ENCODE measurements at places on chromosomes 1 and 21.

- DNase-seq: no peak
These were observed 224.5 kb upstream of the NFIA start for GRCh38 chr1:60857851-60858250.

DNA sequence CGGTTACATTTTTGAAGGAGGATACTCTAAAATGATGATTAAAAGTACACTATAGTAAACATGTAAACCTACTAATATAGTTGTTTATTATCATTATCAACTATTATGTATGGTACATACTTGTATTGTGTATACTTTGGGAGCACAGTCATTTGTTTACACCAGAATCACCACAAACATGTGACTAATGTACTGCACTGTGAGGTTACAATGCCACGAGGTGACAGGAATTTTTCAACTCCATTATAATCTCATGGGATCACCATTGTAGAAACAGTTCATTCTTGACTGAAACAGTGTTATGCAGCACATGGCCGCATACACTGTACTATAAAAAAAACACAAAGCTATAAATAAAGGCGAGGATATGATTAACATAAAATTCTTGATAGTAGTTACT, 44.3 kb downstream of the GPATCH2 start:
- DNase-seq: no peak

GRCh38 chr1:205576011-205576410, 55.8 kb downstream of the ELK4 start:
- no peak for DNase-seq

- DNase-seq: no peak
These were observed 68.2 kb downstream of the MAP10 start for GRCh38 chr1:232873412-232873811.

DNA sequence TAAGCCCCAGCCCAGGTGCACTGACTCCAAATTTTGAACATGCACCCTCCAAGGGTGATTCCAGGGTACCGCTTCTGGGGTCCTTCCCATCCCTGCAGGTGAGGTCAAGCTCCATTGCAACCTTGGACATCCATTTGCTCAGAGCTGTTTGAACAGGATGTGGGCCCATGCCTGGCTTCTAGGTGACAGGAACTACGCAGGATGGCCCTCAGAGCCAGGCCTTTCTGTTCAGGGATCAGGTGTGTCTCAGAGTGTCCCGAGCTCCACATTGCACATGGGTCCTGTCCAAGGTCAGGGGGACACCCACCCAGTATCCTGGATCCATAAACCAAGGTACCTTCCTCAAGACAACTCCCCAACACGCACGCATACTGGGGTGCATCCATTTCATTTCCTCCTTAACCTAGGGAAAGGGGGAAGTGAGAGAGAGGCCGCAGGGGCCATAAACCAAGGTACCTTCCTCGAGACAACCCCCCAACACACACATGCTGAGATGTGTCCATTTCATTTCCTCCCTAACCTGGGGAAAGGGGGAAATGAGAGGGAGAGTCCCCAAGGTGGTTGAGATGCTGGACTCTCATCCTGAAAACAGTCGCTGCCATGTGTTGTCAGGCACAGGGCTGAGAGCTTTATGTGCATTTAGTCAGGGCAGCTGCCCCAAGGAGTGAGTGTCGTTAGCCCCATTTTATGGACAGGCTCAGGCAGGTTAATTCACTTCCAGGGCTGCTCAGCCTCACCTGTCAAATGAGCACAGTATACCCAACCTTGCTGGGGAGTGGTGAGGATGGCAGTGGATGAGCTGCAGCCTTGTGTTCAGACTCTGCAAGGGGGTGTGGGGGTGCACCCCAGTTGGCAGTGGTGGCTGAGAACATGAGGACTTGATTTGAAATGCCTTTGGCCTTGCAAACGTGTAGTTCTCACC, 2.1 kb downstream of the SLC66A1 start:
- no peak for DNase-seq

- DNase-seq: no peak
These were observed 17.1 kb upstream of the HDAC1 start for GRCh38 chr1:32274646-32275340.

GRCh38 chr1:49333906-49334305, 557.2 kb upstream of the BEND5 start:
- no peak for DNase-seq

DNA sequence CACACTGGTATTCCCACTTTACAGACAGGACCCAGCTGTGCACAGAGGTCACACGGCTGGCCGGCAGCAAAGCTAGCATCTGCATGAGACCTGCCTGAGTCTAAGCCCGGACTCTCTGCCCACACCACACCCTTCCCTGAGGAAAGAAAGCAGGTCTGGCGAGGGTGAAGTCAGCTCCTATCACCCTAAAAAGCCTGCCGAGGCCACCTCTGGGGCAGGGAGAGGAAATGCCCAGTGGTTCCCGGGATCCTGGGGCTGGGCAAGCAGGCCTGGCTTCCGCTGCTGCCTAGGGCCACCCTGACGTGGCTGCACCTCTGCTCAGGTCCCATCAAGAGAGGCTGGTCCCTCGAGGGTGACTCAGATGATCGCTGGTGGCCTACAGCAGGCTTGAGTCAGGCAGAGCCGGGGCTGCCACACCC, 42.2 kb downstream of the RAP1GAP start:
- no peak for DNase-seq

- DNase-seq: no peak
These were observed 11.5 kb upstream of the DHRS3 start for GRCh38 chr1:12629511-12629956.

GRCh38 chr1:39261712-39262221, 57.3 kb downstream of the MACF1 start:
- DNase-seq: no peak

DNA sequence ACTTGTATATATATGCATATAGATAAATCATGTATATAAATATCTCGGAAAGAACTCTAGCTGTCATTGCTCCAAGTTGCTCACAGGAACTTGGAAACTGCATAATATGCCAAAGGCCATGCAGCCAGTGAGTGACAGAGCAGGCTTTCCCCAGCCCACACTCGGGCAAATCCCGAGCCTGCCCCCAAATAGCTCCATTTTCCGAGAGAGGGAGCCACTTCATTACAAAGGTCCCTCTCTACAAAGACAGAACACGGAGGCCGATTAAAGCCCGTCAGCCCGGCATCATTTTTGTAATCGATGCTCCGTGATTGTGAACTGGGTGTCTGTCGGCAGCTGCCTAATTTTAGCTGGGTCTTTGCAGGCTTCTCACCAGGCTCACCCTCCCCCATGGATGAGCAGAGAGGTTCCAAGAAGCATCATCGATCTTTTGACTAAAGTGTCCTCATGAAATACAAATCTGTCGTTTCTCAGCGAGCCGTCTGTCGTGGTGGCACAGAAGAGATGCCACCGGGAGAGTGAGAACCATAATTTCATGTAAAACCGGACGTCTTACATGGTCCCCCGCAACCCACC, 663.9 kb downstream of the PTPRU start:
- DNase-seq: no peak

GRCh38 chr1:8981169-8981568, 35.5 kb downstream of the CA6 start:
- no peak for DNase-seq

GRCh38 chr1:83990734-83991133, 8.2 kb downstream of the TTLL7 start:
- DNase-seq: no peak

DNA sequence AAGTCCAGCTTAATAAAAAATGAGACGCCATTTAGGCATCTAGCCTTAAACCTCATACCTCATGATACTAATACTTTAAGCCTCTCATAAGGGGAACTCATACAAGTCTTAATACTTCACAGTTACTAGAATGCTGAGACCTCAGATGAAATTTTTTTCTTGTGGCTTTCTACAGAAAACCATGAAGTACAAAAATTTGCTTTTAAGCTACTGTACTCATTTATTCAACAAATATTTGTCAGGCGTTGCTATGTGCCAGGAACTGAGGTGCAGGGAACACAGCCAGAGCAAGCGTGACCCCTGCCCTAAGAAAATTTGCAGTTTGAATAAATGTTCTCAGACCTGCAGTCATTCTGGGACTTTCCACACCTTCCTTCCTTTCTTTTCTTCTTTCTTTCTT, 150.6 kb downstream of the MRPL39 start:
- no peak for DNase-seq

DNA sequence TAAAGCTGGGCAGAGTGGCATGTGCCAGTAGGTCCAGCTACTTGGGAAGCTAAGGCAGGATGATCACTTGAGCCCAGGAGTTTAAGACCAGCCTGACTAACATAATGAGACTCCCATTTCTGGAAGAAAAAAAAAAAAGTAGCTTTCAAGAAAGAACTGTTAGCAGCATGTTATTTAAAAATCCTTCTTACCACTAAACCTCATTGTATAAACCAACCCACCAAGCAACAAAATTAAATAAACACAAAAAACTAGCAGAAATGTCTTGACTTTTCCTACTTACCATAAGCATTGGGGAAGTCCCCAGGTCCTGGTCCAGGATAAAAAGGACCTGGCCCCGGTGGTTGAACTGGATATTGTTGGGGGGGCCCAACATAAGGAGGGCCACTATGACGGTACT, 192.9 kb upstream of the HP1BP3 start:
- DNase-seq: no peak

DNA sequence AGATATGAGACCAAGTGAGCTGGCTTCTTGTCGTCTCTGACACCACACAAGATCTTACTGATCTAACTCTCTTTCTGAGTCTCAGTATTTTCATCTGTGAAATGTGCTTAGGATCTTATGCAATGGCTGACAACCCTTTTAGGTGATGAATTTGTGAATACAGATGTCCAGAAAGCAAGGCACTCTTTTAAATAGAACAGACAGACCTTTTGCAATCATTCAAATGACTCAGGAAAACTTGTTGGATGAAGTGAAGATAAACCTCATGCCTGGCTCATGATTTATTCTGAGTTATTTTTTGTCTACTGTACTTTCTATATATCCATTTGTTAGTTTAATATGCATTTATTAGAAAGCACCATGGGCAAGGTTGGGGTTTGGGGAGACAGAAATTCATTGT, 411.3 kb downstream of the PTPRU start:
- DNase-seq: no peak

DNA sequence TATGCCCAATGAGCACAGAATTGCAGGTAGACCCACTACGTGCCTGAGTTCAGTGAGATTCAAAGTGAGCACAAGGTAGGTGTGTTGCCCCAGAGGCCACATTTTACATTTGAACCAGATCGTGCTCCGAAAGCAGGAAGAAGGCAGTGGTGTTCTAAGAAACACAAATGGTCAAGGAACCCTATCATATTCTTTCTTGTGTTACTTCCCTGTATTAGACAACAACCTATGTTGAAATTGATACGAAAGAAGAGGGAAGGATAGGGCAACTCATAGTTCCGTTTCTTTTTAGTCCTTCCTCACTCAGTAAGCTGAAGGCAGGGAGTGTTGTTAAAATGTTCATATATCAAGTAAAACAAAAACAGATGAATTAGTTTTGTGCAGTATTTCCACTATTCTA, 33.9 kb downstream of the OLFML2B start:
- DNase-seq: peak; percentile 82

GRCh38 chr1:232854798-232855159, 49.6 kb downstream of the MAP10 start:
- DNase-seq: no peak

DNA sequence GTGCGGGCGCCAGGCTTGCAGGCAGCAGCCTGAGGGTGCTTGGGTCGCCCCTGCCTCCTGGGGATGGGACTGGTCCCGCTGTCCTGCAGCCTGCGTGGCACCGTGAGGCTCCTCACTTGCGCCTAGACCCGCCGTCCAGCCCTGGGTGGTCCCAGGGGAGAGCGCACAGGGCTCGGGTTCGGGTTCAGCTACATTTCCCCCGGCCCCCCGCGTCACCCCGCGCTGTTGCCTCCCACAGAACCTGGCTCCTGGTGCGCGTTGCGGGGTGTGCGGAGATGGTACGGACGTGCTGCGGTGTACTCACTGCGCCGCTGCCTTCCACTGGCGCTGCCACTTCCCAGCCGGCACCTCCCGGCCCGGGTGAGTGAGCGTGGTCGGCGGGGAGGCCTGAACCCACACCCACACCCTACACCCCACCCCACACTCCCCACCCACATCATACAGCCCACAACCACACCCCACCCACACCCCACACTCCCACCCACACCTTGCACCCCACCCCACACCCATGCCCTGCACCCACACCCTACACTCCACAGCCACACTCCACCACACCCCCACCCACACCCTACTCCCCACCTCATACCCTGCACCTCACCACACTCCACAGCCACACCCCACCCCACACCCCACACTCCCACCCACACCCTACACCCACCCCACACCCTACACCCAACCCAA, 6.2 kb upstream of the PFKL start:
- no peak for DNase-seq

- no peak for DNase-seq
These were observed 31.9 kb upstream of the POFUT2 start for GRCh38 chr21:45319461-45320211.
